Natural killer cell treated with Interleukin-12 subunit alpha and Interleukin-12 subunit beta and Interleukin-15 and Interleukin-18, amount 100 ng/mL, for 72 hours (primary cell): ENCODE measurements at places on chromosomes 7 and 10. TPM values are rescaled to one million over a fixed set of nuclear protein-coding genes. Genes with fewer than 3 reads are reported as not detected.

DNA sequence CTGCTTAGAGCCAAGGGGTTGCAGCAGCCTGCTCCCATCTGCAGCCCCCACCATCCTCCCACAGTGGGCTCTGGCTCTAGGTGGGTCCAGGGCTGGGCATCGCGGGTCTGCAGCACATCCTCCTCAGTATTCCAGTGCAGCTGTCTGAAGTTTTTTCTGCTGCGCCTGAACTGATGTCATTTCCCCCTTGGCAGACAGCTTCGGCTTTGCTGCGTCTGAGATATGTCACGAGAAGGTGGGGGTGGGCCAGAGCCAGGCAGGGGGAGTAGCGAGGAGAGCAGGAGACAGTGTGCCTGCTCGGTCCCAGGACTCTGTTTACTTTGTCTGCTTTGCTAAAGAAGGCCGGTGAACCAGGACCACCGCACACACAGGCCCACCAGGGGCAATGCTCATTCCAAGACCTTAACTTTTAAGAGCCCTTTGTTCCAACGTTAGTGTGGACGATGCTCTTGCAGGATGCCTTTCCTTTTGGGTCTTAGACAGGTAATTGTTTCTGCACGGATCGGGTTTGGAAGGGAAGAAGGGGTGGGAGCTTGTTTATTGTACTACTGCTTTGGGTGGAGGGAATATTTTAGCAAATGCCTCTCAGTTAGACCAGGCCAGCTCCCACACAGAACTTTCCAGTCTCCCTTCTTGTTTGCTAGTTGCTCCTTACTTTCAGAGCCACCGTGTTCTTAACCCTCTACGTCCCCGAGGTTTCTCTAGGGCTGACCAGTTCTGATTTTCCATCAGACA, 32.4 kb downstream of the WBP1L start:
- H3K36me3 ChIP-seq = no peaks in the 10 kb centered on the region
- H3K27ac ChIP-seq = no peak overlapping the region
- H3K27me3 ChIP-seq = no peaks in the 10 kb centered on the region
- peaks cover 50% of the 10 kb centered on the region for H3K4me1 ChIP-seq
- H3K4me3 ChIP-seq = no peak overlapping the region

GRCh38 chr10:125233726-125234125, 73.4 kb upstream of the CTBP2 start:
- H3K4me3 ChIP-seq = no peak overlapping the region
- H3K4me1 ChIP-seq = peaks cover 7% of the 10 kb centered on the region
- H3K27me3 ChIP-seq = peaks cover 32% of the 10 kb centered on the region
- peaks cover 24% of the 10 kb centered on the region for H3K36me3 ChIP-seq

DNA sequence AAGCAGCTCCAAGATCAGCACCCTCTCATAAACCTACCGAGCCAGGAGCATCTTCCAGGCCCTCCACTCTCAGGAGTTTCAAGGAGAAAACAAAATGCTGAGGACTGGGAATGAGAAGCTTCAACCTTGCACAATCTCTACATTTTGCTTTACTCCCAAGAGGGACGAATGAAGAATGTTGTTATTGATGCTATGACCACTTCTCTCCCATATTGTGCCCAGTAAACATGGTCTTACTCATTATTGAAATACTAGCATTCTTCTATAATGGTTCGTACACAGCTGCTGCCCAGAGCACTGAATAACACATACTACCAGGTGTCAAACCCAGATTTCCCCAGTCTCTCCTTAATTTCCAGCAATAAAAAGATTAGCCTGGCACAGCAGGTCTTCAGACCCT, 63.4 kb upstream of the BET1 start:
- no peak for DNase-seq
- no peak overlapping the region for H3K4me3 ChIP-seq
- peaks cover 17% of the 10 kb centered on the region for H3K4me1 ChIP-seq
- H3K27ac ChIP-seq = no peak overlapping the region
- peaks cover 61% of the 10 kb centered on the region for H3K27me3 ChIP-seq

DNA sequence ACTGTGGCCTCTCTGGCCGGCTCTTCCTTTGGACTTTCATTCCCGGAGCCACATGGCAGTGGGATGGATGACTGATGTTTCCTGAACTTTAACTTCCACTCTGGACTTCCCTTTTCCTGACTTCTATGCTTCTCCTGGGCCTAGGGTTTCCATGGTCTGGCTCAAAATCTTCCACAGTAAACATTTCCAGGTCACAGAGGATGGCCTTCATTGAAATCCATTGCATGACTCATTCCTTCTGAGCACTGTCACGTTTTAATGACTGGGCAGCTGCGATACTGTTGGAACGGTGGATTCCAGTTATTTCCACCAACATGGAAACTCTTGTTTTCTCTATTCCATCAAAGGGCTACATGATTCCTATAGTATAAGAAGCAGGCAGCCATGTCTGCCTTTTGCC, 24.4 kb upstream of the ZNF273 start:
- H3K27me3 ChIP-seq = peaks cover 6% of the 10 kb centered on the region
- no peak overlapping the region for H3K27ac ChIP-seq
- peaks cover 9% of the 10 kb centered on the region for H3K4me1 ChIP-seq
- H3K4me3 ChIP-seq = no peak overlapping the region

- peaks cover 5% of the 10 kb centered on the region for H3K36me3 ChIP-seq
- DNase-seq = no peak
- H3K27me3 ChIP-seq = no peaks in the 10 kb centered on the region
- no peak overlapping the region for H3K27ac ChIP-seq
- H3K4me3 ChIP-seq = no peak overlapping the region
- peaks cover 12% of the 10 kb centered on the region for H3K4me1 ChIP-seq
Observed at GRCh38 chr10:95660283-95660682, 3.8 kb upstream of the ALDH18A1 start.

DNA sequence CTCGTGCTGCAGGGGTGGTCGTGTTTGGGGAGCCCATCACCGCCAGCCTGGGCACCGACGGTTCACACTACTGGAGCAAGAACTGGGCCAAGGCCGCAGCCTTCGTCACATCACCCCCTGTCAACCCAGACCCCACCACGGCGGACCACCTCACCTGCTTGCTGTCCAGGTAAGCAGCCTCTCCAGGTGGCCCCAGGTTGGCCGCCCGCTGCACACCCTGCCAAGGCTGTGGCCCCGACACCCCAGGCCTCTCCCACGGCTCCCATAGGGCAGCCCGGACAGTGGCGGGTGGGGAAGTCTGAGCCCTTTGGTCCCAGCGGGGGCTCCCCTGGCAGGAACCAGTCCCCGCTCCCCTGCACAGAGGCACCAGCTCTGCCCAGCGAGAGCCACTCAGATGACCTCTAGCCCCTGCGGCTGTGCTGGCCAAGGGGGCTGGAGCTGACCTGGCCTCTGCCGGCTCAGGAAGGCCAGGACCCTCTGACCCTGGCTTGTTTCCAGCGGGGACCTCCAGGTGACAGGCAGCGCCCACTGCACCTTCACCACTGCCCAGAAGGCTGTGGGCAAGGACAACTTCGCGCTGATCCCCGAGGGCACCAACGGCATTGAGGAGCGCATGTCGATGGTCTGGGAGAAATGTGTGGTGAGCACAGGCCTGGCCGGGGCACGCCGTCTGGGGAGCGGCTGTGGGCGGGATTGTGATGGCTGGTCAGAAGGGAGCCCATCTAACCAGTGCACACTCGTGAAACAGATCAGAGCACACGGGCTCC, 13.8 kb downstream of the DPYSL4 start:
- no peaks in the 10 kb centered on the region for H3K4me1 ChIP-seq
- no peak overlapping the region for H3K4me3 ChIP-seq
- H3K27me3 ChIP-seq = no peaks in the 10 kb centered on the region

DNA sequence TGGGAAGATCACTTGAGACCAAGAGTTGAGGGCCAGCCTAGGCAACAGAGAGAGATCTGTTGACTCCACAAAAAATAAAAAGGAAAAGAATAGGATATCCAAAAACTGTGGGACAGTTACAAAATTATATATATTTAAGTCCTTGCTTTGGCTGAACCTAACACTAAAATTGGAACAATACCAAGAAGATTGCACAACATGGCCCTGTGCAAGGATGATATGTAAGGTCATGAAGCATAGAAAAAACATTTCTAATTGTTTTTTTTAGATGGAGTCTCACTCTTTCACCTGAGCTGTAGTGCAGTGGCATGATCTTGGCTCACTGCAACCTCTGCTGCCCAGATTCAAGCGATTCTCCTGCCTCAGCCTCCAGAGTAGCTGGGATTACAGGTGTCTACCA, 139.0 kb downstream of the TPST1 start:
- H3K36me3 ChIP-seq = peaks cover 4% of the 10 kb centered on the region
- H3K4me3 ChIP-seq = no peak overlapping the region
- H3K4me1 ChIP-seq = no peaks in the 10 kb centered on the region
- no peak overlapping the region for H3K27ac ChIP-seq
- H3K27me3 ChIP-seq = peaks cover 7% of the 10 kb centered on the region

- peaks cover 43% of the 10 kb centered on the region for H3K27me3 ChIP-seq
- H3K27ac ChIP-seq = no peak overlapping the region
- no peaks in the 10 kb centered on the region for H3K4me1 ChIP-seq
- no peak overlapping the region for H3K4me3 ChIP-seq
Observed at GRCh38 chr7:25546306-25546705, 318.0 kb upstream of the NPVF start.

GRCh38 chr10:100621360-100622205, 85.8 kb downstream of the HIF1AN start:
- H3K27ac ChIP-seq = no peak overlapping the region
- peaks cover 3% of the 10 kb centered on the region for H3K4me1 ChIP-seq
- H3K36me3 ChIP-seq = no peaks in the 10 kb centered on the region
- peak overlapping the region; percentile 31 for H3K4me3 ChIP-seq
- DNase-seq = no peak

DNA sequence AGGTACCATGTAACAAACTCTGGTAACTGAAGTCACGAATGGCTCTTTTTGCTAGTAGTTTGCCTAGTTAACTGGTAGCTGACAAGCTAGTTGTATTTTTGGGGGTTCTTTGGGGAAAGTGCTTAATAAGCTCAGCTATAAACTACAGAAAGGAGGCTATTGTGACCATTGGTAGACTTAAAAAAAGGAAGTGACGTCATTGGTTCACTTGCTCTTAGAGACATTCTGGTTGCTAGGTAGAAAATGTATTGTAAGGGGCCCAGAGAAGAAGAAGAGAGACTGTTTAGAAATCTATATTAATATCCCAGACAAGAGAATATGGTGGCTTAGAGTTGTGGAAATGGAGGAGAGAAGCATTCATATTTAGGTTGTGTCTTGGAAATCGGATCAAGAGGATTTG, 103.0 kb downstream of the NXPH1 start:
- H3K27ac ChIP-seq = no peak overlapping the region
- no peaks in the 10 kb centered on the region for H3K27me3 ChIP-seq
- no peak overlapping the region for H3K4me3 ChIP-seq
- no peaks in the 10 kb centered on the region for H3K4me1 ChIP-seq

GRCh38 chr7:133433165-133433812, 180.4 kb downstream of the EXOC4 start:
- DNase-seq = no peak
- no peaks in the 10 kb centered on the region for H3K27me3 ChIP-seq
- no peaks in the 10 kb centered on the region for H3K36me3 ChIP-seq
- no peak overlapping the region for H3K27ac ChIP-seq
- H3K4me3 ChIP-seq = no peak overlapping the region

- H3K4me3 ChIP-seq = no peak overlapping the region
- H3K4me1 ChIP-seq = no peaks in the 10 kb centered on the region
- DNase-seq = no peak
- no peaks in the 10 kb centered on the region for H3K36me3 ChIP-seq
Observed at GRCh38 chr10:131404886-131405285, 93.4 kb upstream of the TCERG1L start.

DNA sequence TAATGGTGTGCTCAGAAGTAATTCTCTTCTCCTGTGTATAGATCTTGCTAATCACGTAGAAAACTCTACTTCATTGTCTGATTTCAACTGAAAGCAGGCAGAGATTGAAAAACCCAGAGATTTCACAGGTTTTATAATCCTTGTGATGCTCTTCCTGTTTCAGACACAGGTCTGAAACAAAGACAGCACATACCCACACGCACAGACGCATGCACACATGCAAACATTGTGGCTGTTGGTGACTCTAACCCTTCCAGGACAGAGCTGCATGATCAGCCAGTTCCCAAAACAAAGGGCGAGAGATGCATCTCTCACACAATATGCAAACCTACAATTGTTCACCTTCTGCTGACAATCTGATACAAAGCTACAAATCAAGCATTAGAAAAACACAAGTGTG, 11.1 kb upstream of the TFEC start:
- H3K4me3 ChIP-seq = no peak overlapping the region
- DNase-seq = no peak
- H3K36me3 ChIP-seq = no peaks in the 10 kb centered on the region
- H3K4me1 ChIP-seq = no peaks in the 10 kb centered on the region
- no peak overlapping the region for H3K27ac ChIP-seq

DNA sequence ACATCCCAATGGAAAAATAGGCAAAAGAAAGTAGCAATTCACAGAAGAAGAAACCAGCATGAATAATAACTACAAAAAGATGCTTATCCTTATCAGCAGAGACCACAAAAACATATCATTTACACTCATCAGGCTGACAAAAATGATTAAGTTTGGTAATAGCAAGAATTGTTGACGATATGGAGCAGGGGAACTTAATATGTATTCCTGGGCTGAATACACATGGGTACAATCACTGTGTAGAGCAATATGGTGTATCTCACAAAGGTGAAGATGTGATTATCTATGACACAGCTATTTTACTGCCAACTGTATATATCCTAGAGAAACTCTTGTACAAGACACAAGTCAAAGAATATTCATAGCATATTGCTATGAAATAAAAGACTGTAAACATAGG, 141.8 kb upstream of the NOBOX start:
- no peak for DNase-seq
- H3K27ac ChIP-seq = no peak overlapping the region
- no peak overlapping the region for H3K4me3 ChIP-seq

DNA sequence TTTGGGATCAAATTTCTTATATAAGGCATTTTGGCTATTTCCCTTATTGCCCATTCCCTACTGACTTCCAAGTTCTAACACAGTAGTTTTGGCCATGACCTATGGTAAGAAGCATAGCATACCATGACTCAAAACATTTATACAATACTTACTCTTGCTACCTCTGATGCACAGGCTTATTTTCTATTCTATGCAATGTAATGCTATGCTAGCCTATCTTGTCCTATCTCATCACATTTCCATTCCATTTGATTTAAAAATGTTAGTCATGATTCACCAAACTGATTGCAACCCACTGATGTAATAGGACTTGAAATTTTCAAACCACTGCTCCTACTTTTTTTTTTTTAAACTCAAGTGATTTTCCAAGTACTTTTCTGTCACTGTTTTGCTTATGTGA, 658.5 kb downstream of the TYW1 start:
- no peak for DNase-seq
- H3K36me3 ChIP-seq = no peaks in the 10 kb centered on the region
- H3K27ac ChIP-seq = no peak overlapping the region
- no peaks in the 10 kb centered on the region for H3K4me1 ChIP-seq

Gene CYP2C19
- not detected for total RNA-seq

Gene C10orf95
- total RNA-seq = not detected

Gene ANKRD1
- total RNA-seq = not detected

Gene NUPR2
- not detected for total RNA-seq

Gene ZYX
- total RNA-seq = 114 TPM

Gene PPP1R9A
- 1.8 TPM for total RNA-seq

Gene JAZF1
- 23.6 TPM for total RNA-seq

Gene GJD4
- not detected for total RNA-seq

Gene CFAP43
- total RNA-seq = not detected

Gene GDF2
- not detected for total RNA-seq

Gene IFRD1
- total RNA-seq = 67.2 TPM

Gene CALHM3
- not detected for total RNA-seq
